NCI-H526 (cell line): ENCODE measurements at places on chromosomes 6 and 20.
A peak's percentile ranks its signal among the peaks of the same experiment; 100 is the strongest.

GRCh38 chr6:33206027-33206863, 1.8 kb downstream of the HSD17B8 start:
- DNase-seq = no peak

- peak; percentile 61 for DNase-seq
Observed at GRCh38 chr20:16607364-16608276, 34.4 kb upstream of the KIF16B start.

- DNase-seq = no peak
Observed at GRCh38 chr20:12573442-12573841, 435.3 kb upstream of the SPTLC3 start.

DNA sequence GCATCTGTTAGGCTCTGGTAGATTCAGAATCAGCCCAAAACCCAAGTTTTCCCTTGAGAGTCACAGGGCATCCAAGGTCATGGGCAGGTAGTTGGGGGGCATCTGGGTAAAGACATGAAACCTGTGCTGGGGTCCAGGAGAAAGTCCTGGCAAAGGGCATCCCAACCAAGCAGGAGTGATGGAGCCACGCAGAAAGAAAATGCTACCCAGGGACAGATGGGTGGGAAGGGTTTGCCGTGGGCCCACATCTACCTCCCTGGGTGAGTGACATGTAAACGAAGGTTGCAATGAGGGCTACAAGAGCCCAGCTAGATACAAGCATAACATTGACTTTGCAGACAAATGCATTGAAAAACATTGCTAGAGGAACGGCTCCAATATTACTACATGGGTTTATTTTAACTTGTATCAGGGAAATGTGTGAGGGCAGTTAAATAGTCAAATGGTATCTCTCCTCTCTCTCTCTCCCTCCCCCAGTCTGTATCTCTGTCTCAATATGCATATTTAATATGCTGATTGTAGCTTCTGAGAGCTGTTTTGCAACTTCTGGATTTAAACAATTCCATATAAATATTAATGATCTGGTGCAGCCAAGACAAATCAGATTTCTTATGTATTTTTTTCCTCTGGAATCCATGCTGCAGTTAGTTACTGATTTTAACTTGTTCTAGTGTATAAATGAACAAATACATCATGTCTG, 135.7 kb downstream of the SYNDIG1 start:
- DNase-seq = no peak

GRCh38 chr20:57448764-57449354, 57.7 kb downstream of the RBM38 start:
- no peak for DNase-seq

- no peak for DNase-seq
Observed at GRCh38 chr20:62476056-62476838, 452 bp upstream of the GATA5 start.

GRCh38 chr6:38146734-38147027, 327.2 kb downstream of the ZFAND3 start:
- no peak for DNase-seq

DNA sequence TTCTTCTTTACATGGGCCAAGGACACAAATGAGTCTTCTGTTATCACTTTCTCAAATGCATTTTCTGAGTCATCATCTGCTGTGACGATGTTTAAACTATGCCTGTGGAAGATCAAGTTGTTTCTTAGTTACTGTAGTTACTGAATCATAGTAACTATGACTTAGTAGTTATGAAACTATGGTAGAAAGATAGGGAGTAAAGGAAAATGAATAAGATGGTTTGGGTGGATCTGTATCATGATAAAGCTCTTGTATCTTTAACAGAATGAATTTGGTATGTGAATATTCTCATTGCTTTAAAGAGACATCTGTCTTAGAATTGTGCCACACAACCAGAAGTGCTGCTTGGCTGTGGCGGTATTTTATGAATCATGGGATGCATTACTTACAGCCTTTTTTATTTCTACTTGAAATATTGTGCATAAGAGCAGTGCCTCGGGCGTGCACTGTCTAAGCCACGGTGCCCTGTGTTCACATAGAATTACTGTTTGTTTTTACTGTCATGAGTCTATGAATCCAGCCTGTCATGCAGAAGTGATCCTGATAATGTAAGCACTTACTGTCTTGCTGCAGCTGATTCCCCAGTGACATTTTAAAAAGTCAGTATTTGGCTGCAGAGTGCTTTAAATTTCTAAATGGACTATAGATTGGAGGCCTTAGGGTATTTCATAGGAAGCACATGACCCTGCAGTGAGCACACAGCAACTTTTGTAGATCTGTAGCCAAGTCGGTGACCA, 215.2 kb downstream of the TMEM242 start:
- no peak for DNase-seq

- DNase-seq = no peak
Observed at GRCh38 chr20:50335866-50336265, 145.2 kb downstream of the CEBPB start.

GRCh38 chr20:49909499-49910339, 5.6 kb downstream of the SPATA2 start:
- DNase-seq = no peak

DNA sequence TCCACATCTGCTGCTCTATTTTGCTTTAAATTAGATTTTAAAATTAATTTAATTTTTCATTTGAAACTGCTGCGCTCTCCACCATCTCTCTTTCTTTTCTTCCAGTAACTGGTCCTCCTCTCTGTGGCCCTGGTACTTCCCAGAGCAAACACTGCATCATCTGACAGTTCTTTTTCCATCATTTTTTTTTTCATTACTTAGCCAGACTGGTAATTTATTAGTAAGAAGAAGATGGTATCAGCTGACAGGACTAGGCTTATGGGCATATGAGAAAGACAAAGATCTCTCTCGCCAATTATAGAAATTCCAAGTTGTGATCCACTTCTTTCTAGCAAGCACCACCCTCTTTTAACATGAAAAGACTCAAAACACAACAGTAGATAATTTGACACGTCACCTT, 73.7 kb upstream of the FAM184A start:
- no peak for DNase-seq

DNA sequence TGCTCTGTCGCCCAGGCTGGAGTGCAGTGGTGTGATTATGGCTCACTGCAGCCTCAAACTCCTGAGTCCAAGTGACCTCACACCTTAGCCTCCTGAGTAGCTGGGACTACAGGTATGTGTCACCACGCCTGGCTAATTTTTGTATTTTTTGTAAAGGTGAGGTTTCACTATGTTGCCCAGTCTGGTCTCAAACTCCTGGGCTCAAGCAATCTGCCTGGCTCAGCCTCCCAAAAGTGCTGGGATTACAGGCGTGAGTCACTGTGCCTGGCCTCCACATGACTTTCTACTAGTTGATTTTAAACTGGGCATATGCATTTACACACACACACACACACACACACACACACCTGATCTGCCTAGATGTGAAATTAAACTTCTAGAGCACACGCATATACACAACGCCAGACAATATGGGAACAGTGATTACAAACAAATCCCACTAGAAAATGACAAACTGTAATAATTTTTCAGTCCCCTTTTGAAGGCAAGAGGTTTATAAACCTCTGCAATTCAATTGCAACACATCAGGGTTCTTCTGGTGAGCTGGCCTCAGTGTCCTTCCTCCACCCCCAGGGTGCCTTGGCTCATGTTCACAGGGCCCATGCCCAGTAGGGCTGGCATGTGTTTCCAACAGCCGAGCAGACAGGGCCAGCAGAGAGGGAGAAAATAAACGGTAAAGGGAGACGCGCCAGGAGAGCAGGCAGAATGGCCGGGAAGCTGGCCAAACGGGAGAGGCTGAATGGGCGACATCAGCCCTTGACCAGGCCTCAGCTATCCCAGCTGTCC, 31.2 kb downstream of the PARD6B start:
- DNase-seq = no peak

- no peak for DNase-seq
Observed at GRCh38 chr20:52087471-52087870, 104.1 kb downstream of the ZFP64 start.

GRCh38 chr6:122393351-122393896, 6.0 kb upstream of the HSF2 start:
- no peak for DNase-seq

- DNase-seq = no peak
Observed at GRCh38 chr20:49700411-49701185, 13.1 kb downstream of the B4GALT5 start.

- DNase-seq = no peak
Observed at GRCh38 chr6:35085359-35086281, 55.5 kb downstream of the TCP11 start.

DNA sequence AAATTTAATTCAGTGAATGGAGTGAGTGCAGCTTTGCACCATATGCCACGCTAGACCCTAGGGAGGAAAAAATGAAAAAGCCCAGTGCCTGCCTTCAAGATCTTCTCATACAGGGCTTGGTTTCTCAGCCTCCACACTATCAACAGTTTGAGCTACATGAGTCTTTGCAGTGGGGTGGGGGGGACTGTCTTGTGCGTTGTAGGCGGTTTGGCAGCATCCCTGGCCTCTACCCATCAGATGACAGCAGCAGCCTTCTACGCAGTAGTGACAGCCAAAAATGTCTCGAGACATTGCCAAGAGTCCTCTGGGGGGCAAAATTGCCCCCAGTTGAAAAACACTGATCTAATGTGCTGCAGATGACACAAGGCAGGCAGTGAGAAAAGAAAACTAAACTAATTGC, 6.2 kb downstream of the CDH22 start:
- DNase-seq = no peak

GRCh38 chr20:51586005-51586440, 43.5 kb upstream of the NFATC2 start:
- no peak for DNase-seq

DNA sequence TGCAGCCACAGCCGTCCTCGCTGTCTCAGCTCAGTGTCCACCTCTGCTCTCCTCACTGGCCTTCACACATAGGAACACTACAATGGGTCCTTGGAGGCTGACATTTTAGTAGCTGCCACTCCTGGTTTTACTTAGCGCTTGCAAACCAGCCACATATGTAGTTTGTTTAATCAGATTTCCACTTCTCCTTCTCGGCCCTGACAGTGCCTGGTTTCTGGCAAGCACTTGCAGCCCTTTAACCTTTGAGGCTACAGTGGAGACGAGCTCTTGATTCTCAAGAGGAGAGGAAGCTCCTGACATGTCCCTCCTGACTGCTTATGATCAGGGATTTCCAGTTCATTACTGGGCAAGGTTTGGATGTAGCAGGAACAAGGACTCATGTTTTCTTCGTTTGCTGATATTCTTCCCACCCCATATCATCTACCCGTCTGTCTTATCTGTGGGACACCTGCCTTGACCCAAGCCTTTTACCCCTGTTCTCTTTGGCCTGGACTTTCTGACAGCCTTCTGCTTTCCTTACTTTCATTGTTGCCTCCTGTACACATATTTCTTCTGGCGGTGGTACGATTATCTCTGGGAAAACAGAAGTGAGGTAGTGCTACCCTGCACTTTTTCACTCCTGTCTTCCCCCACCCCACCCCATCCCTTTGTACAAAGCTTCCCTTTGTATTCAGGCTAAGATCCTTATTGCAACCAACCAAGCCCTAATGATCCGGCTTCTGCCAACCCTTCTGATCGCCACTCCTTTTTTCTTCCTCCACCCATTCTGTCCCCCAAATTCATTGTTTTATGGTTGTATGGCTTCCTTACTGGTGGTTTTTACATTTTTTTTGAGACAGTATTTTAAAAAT, 31.2 kb downstream of the CEP43 start:
- no peak for DNase-seq

DNA sequence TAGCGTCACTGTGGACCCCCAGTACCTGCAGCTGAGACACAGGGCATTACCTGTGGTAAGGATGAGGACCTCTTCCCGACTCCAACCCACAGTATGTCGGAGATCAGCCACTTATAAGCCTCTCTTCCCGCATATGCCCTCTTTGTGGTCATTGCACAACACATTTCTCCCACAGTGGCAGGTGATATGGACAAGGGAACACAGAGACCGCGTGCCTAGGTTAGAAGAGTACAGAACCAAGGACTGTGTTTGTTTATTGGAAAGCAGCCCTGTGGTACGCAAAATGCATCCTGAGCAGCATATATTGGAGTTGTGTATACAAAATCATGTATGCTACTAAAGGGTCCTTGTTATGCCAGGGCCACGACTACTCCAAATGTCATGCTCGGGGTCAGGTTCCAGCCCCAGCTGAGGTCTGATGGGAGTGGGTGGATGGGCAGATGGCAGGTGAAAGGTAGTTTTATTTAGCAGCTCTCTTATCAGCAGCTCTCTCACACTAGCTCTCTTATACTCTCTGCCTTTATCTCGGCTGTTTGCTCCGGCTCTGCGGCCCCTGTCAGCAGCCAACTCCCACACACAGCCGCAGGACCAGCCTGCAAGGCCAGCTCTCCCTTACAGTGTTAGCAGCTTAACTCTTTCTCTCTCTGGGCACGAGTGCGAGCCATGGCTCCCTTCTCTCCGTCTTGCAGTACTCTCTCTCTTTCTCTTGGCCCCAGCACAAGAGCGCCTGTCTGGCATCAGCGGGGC, 569.0 kb downstream of the KIF16B start:
- DNase-seq = no peak

DNA sequence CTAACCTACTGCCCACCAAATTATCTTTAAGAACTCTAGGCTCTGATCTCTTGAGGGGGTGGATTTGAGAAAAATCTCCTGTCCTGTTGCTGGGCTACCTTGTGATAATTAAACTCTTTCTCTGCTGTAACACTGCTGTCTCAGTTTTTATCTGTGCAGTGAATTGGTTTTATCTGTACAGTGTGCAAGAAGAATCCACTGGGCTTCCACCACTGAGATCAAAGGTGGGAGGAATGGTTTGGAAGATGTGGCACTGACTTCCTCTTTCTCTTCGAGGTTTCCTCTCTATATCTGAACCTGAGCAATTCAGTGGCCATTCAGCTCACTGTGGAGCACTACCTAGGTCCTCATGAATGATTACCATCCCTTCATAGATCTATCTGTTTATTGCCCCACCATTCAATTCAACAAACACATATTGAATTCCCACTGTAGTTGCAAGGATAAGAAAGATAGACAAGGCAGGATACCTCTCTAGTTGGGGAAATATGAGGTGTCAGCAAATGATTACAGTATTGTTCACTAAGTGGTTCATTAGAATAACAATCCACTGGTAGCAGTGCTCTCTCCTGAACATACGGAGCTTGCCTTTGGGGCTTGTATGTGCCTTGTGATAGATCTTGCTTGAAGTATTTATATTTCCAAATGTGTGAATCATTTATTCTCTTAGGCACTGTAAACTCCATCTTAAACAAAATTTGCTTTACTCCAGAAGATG, 172.1 kb upstream of the ARG1 start:
- DNase-seq = no peak

- DNase-seq = no peak
Observed at GRCh38 chr6:33620158-33620855, 815 bp upstream of the ITPR3 start.

- DNase-seq = no peak
Observed at GRCh38 chr6:107495196-107495643, 5.3 kb downstream of the SOBP start.

- DNase-seq = no peak
Observed at GRCh38 chr20:44020406-44021148, 105.9 kb downstream of the TOX2 start.
